ENCODE measurements at places on chromosomes 3 and 15. TPM values are rescaled to one million over a fixed set of nuclear protein-coding genes. Genes with fewer than 3 reads are reported as not detected.

CHRNA3 gene
- not detected for total RNA-seq

GOLGA8G gene
- total RNA-seq: not detected

ZNF501 gene
- total RNA-seq: 4.8 TPM

IL20RB gene
- 40.0 TPM for total RNA-seq

COL6A6 gene
- total RNA-seq: not detected

RTP3 gene
- not detected for total RNA-seq

SLC51B gene
- not detected for total RNA-seq

SHISA5 gene
- 145 TPM for total RNA-seq

HRG gene
- not detected for total RNA-seq

- H3K4me3 ChIP-seq: no peak overlapping the region
- no peak for DNase-seq
- peaks cover 19% of the 10 kb centered on the region for H3K4me1 ChIP-seq
- no peaks in the 10 kb centered on the region for H3K27me3 ChIP-seq
- H3K27ac ChIP-seq: no peak overlapping the region
Observed at GRCh38 chr3:37249294-37249693, 74.9 kb upstream of the LRRFIP2 start.

DNA sequence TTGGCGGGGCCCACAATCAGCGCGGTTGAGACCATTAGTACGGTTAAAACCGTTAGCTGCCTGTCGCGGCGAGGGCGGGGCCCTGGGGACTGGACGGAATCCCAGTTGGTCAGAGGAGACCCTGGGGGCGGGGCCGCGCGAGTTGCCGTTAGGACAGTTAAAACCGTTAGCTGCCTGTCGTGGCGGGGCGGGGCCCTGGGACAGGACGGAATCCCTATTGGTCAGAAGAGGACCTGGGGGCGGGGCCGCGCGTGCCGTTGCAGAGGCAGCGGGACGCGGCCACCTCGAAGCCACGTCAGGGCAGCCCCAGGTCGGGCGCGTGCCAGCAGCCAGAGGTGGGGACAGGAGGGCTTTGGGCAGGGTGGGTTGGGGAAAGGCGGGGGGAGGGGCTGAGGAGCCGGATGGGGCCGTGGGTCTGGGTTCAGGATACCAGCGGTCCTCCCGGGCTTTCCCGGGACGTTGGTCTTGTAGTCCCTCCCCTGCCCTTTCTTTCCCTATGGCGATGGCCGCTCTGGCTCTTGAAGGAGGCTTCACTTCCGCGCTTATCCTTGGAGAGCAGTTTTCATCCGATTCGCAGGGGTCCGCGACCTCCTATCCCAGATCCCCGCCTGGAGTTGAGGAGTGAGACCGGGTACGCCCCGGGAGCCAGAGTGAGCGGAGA lies 28.0 kb downstream of the KLHDC8B start:
- peaks cover 7% of the 10 kb centered on the region for H3K27me3 ChIP-seq
- H3K36me3 ChIP-seq: no peaks in the 10 kb centered on the region
- peak overlapping the region; percentile 30 for H3K4me3 ChIP-seq
- peak; percentile 70 for DNase-seq
- H3K27ac ChIP-seq: no peak overlapping the region

DNA sequence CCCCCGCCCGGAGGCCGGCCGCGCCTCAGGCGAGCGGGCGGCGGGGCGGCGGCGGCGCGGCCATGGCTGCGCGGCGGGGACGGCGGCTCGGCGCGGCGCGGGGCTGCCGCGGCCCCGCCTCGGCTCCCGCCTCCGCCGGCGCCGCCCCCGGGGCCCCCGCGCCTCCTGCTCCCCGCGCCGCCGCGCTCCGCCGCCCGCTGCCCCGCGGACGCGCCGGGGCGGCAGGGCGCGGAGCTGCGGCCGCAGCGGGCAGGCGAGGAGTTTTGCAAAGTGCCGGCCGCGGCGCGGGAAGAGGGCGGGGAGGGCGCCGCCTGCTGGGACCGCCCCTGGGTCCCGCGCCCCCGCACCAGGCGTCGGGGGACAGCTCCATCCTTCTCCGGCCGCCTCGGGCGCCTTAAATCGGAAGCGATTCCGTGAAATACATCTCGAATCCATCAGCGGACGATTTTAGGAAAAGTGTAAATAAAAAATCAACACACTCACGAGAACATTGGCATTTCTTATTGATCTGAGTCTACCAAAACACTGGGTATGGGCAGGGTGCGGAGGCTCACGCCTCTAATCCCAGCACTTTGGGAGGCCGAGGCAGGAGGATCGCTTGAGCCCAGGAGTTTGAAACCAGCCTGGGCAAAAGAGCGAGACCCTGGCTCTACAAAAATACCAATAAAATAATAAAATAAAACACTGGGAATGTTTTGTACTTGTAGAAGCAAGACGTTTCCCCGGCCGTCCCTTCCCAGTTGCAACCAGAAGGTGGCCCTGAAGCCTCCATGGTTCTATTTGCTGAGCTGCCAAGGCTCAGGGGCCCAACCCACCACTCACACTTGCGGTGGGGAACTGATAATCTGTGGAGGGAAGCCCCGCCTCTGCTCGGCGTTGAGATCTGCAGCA lies 136.9 kb downstream of the NUP210 start:
- peak overlapping the region; percentile 35 for H3K4me3 ChIP-seq
- H3K36me3 ChIP-seq: no peaks in the 10 kb centered on the region
- H3K27me3 ChIP-seq: peaks cover 28% of the 10 kb centered on the region

- H3K4me1 ChIP-seq: no peaks in the 10 kb centered on the region
- no peak overlapping the region for H3K27ac ChIP-seq
Observed at GRCh38 chr3:30980993-30981392, 86.5 kb upstream of the GADL1 start.

DNA sequence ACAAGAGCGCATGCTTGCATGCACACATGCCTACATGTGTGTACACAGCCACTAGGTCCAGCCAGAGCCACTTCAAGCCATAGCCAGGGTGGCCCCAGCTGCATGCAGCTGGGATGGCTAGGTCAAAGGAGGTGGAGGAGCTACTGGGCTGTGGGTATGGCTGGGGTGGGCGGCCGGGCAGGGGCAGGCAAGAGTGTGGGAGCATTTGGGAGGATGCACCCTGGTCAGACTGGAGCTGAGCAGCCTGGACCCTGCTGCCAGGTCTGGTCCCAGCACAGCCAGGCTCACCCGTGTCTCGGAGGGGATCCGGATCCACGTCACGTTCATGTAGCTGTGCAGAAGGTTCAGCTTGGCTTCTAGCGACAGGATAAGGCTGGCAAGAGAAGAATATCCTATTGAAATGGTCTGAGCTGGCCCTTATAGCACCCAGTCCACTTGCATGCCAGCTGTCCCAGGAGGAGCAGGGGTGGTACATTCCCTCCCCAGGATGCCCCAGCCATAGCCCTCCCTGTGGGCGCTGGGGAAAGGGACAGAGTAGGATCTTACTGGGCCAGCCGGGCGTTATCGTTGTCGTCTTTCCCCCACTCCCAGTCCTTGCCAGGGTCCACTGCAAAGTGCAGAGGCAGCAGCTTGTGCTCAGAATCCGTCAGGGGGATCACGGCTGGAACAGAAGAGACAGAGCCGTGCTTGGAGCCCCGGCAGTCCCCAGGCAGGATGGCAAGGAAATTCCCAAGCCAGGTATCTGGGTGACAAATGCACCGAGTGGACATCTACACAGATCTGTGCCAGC lies 160.5 kb downstream of the KLF13 start:
- peaks cover 7% of the 10 kb centered on the region for H3K36me3 ChIP-seq
- H3K27ac ChIP-seq: peak overlapping the region; percentile 84
- no peaks in the 10 kb centered on the region for H3K27me3 ChIP-seq
- peaks cover 22% of the 10 kb centered on the region for H3K4me1 ChIP-seq

GRCh38 chr3:105187344-105187743 lies 179.4 kb upstream of the ALCAM start:
- no peak overlapping the region for H3K27ac ChIP-seq
- no peak overlapping the region for H3K4me3 ChIP-seq
- no peaks in the 10 kb centered on the region for H3K4me1 ChIP-seq
- H3K27me3 ChIP-seq: no peaks in the 10 kb centered on the region
- no peak for DNase-seq

DNA sequence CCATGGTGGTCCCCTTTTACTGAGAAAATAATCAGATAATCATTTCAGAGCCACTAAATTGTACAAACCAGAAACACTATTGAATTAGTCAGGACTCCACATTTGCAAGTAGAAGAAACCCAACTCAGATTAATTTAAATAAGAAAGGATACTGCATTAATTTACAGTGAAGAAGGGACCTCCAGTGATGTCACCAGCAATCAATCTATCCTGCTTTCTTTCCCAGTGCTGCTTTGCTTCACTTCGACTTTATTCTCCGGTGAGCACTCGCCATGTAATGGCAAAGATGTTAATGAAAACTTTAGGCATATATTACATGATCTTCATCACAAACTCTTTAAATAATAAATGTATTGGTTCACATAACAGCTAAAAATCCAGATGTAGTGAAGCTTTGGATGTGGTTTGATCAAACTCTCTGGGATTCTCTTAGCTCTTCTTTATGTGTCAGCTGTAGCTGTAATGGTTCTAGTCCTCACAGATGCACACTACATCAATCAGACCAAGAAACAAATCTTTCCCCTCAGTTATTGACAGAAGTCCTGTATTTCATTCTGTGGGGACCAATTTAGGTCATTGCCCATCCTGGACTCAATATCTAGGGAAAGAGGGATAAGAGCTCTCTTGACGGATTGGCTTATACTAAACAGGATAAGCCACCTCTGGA lies 14.2 kb upstream of the ZBTB20 start:
- H3K4me3 ChIP-seq: no peak overlapping the region
- no peak overlapping the region for H3K27ac ChIP-seq
- H3K36me3 ChIP-seq: no peaks in the 10 kb centered on the region
- no peak for DNase-seq
- no peaks in the 10 kb centered on the region for H3K27me3 ChIP-seq

- H3K4me1 ChIP-seq: peaks cover 8% of the 10 kb centered on the region
- H3K36me3 ChIP-seq: peaks cover 18% of the 10 kb centered on the region
- no peak for DNase-seq
- H3K4me3 ChIP-seq: no peak overlapping the region
- no peaks in the 10 kb centered on the region for H3K27me3 ChIP-seq
Observed at GRCh38 chr3:188191460-188191859, 37.5 kb downstream of the LPP start.

DNA sequence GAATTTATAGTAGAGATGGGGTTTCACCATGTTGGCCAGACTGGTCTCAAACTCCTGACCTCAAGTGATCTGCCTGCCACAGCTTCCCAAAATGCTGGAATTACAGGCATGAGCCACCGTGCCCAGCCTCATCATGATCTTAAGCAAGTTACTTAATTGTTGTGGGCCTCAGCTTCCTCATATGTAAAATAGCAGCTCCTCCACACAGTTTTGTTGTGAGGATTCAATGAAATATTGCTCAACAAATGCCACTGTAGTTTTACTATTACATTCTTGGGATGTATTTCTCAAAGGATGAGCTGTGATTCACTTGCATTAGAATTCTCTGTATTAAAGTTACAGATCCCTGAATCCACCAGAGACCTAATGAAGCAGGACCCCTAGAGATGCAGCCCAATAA lies 168.8 kb downstream of the ADAMTS9 start:
- no peaks in the 10 kb centered on the region for H3K4me1 ChIP-seq
- H3K36me3 ChIP-seq: no peaks in the 10 kb centered on the region

- H3K4me1 ChIP-seq: peaks cover 13% of the 10 kb centered on the region
- H3K27me3 ChIP-seq: no peaks in the 10 kb centered on the region
- H3K36me3 ChIP-seq: no peaks in the 10 kb centered on the region
- H3K27ac ChIP-seq: no peak overlapping the region
Observed at GRCh38 chr3:12489368-12489767, 5.1 kb downstream of the TSEN2 start.

DNA sequence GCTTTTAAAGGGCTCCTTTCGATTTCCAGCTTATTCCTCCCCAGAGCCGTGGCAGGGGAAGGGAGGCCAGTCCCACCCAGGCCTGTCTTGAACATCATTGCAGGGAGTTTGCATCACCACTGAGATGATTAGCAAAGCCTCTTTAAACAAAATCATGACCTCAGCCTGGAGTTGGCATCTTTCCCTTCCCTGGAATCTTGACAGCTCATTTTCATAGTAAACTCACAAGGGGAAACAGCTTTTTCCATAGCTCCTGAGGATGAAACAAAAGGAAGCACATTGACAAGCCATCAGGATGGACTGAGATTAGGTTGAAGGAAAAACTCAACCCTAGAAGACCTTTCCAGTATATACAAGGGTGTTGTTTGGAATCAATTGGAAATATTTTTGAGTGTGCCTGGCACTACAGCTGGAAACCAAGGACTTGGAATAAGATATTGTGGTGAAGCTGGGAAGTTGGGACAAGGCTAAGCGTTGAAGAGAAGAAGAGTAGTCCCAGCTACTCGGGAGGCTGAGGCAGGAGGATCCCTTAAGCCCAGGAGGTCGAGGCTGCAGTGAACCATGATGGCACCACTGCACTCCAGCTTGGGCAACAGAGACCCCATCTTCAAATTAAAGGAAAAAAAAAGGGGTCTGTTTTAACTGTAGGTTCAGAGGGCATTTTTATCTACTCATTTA lies 3.1 kb upstream of the LARP6 start:
- H3K4me3 ChIP-seq: no peak overlapping the region
- H3K4me1 ChIP-seq: peaks cover 10% of the 10 kb centered on the region
- H3K27me3 ChIP-seq: no peaks in the 10 kb centered on the region
- no peaks in the 10 kb centered on the region for H3K36me3 ChIP-seq
